ENCODE measurements at places on chromosomes 1 and 21.

DNA sequence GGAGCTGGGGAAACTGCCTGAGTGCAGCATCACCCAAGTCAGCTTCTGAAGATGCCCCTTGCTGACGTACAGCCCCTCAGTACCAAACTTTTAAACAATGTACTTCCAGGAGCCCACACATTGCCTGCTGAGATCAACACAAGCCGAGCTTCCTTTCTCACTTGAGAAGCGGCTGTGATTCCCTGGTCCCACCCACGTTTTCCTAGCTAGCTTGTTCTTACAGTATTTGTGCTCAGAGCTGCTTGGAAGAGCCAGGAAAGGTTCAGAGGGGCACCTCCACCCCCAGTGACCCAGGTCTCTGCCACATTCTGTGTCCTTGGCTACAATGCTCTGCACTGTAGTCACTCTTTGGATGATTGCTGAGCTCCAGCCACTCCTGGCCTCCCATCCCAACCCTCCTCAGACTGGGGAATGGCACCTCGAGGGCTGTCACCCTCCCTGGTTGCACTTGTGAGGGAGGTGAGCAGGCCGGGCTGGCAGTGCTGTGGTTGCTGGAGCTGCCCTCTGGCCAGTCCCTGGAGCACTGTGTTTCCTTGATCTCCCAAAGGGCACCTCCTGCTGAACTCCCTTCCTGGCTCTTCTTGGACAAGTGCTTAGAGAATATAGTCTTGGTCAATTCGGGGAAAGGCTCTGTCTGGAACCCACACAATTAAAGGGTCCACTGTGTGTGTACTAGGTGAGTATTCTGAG, 355.1 kb downstream of the AJAP1 start:
- DNase-seq, result no peak

DNA sequence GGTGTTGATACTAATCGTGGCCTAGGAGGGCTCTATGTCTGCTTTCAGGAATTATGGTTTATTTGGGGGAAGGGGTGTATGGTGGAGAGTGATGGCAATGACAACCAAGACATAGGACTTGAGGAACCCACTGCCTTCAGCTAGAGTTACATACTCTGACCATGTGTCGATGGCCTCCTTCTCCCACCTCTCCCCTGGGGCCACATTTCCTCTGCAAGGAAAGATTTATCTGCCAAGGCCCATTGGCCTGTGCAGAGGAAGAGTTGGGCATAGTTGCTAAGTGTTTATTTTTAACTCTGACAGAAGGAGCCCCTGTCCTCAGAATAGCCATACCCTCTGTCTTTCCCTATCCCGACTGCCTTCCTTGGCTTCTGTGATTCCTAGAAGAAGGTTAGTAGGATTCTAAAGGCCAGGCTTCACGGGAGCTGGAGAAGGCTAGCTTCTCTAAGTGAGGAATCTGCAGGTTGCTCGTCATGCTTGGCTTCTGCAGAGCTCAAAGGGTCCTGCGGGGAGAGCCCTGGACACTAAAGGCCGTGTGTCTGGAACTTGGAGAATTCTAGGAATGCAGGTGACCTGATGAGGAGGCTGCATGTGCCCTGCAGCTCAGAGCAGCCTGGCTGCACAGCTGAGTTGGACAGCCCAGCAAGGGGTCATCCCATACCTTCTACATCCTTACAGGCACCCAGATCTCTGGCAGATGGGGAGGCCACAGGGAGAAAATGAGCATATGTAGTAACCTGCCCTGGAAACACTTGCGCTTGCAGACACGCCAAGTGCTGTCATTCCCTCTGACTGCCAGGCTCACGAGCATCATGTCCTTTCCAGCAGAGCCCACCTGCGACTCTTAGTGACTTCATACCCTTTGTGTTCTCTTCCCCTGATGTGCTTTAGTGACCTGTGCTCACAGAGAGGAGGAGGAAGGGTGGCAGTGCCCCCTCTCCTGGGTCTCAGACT, 9.7 kb downstream of the MAPKAPK2 start:
- no peak for DNase-seq

GRCh38 chr21:15682186-15682895, 47.4 kb upstream of the USP25 start:
- DNase-seq, result no peak

GRCh38 chr1:237043846-237044636, 2.1 kb downstream of the RYR2 start:
- DNase-seq, result no peak

GRCh38 chr1:232964601-232965000, 14.2 kb downstream of the NTPCR start:
- DNase-seq, result no peak

Measured in activated T-helper 1 cell treated with anti-CD3 and anti-CD28 coated beads, Interleukin-12 subunit alpha, Interleukin-12 subunit beta, Interleukin-2, Interleukin-4 antibody, amounts not matched to agents 30 ng/mL and 10 ng/mL and 1 ng/mL, durations not matched to agents 14 hours and 24 hours and 36 hours (primary cell).